Globus pallidus (tissue), 1 donor: ENCODE measurements at places on chromosomes 5 and 9.

DNA sequence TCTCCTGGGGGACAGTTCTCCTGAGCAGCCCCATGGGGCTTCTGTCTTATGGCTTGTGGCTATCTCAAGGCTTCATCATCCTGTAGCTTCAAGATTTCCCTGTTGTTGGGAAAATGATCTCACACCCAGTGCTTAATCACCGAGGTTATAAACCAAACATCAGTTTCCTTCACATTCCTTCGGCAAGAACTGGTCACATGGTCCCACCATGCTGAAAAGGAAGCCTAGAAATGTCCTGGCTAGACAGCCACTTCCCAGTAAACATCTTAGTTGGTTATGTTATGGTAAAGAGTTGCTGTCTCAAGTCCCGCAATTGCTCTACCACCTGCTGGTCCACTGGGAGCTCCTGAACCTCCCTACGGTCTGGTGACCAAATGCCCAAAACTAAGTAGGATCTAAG lies 66.0 kb downstream of the RAB3C start:
- no peak for DNase-seq

DNA sequence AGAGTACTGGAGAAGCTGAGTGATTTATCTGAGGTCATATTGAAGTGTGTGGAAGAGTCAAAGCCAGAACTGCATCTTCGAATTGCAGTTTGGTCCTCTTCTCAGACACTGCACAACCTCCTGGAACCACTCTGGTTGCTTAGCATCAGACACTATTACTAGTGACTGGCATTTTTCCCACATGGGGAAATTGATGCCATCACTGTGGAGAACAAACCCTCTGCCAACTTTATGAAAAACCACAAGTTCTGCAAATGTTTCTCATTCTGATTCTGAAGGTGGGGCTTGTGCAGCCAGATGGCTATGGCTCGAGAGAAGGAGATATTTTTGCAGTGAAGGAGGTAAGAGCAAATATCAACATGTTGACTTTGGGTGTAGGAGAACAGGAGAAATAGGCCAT lies 67.2 kb downstream of the KCTD16 start:
- peak; percentile 18 for DNase-seq

DNA sequence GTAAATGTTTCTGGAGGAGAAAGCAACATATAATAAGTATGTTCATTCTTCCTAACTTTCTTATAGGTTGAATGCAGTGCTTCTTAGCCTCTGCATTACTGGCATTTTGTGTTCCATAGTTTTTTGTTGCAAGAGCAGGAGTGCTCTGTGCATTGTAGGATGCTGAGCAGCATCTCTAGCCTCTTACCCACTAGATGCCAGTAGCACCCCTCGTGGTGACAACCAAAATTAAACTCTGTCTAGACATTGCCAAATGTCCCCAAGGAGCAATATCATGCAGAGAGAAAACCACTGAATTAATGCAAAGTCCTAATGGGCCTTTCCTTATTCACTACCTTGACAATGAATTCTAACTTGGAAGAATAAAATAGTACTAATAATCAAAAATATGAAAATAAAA lies 147.0 kb downstream of the GLIS3 start:
- no peak for DNase-seq

DNA sequence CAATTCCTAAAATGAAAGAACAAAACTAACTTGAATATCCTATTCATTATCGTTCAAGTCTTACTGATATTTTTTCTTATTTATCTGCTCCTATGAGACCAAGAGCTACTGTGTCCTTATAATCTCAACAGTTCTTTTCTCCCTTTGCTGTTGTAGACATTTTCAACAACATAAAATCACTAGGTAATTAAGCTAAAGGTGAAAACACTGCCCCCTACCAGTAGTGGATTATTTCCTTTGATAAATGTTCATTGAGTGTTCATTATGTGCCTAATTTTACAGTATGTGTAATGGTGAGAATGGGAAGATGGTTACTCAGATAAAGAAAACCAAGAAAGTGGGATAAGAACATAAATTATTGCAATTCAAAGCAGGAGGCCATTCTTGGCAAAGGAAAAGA lies 41.4 kb upstream of the PAPPA start:
- no peak for DNase-seq

GRCh38 chr5:147911427-147911826 lies 5.1 kb upstream of the C5orf46 start:
- no peak for DNase-seq

DNA sequence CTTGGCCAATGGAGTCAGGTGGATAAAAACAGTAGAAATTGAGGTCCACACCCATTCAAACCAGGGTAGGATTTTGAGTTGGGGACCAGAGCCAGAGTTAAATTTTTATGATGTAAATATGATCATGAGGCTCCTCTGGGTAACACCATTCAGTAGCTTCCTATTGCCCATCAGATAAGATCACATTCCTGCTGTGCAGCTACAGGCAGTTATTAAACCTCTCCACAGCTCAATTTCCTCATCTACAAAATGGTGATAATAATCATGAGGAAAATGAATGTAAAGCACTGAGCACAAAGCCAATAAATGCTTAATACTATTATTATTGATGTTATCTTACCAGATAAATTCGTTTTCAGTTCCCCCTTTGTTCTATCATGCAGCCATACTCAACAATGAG lies 432.0 kb downstream of the CAAP1 start:
- DNase-seq, result no peak

GRCh38 chr9:15286161-15286821 lies 20.7 kb downstream of the TTC39B start:
- no peak for DNase-seq

GRCh38 chr5:172868436-172868923 lies 34.4 kb downstream of the ERGIC1 start:
- no peak for DNase-seq

GRCh38 chr5:158413122-158413680 lies 554.3 kb upstream of the CLINT1 start:
- no peak for DNase-seq

GRCh38 chr5:123365156-123365555 lies 58.0 kb downstream of the CEP120 start:
- no peak for DNase-seq

GRCh38 chr9:94821098-94821887 lies 94.8 kb downstream of the AOPEP start:
- DNase-seq, result no peak

GRCh38 chr9:92754091-92754745 lies 10.4 kb downstream of the BICD2 start:
- no peak for DNase-seq

- peak; percentile 26 for DNase-seq
Observed at GRCh38 chr9:3585606-3586005, 59.8 kb upstream of the RFX3 start.

- DNase-seq, result no peak
Observed at GRCh38 chr5:38546691-38547146, 9.7 kb downstream of the LIFR start.
